ENCODE measurements at places on chromosomes 7 and 10.

DNA sequence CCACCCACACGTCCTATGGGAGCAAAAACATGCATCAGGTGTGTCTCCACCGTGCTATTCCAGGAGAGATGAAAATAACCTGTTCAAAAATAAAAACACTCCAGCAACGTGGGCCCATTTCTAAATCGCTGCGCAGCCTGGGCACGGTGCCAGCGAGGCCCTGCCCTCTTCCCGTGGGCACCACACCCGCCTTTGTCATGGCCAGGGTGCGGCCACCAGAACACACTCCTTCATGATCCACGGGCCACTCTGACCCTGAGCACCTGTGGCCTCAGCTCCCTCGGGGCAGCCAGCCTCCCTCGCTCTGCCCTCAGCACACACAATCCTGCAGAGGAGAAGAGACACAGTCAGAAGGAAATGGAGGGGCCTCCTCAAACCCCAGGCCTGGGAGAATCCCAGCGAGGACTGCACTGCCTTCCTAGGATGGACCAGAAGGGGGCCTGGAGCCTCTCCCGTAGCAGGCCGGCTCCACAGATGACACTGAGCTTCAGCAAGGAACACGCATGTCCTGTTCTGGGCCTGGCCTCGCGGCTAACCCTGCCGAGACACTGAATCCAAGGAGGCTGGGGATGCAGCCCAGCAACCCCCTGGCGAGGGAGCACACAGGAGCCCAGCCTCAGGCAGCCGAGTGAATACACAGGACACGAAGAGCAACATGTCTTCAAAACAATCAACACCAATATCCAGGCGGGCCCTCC lies 169.0 kb downstream of the MAD1L1 start:
- DNase-seq: no peak

GRCh38 chr10:60731134-60731885 lies 47.0 kb upstream of the CDK1 start:
- DNase-seq: peak; percentile 8

DNA sequence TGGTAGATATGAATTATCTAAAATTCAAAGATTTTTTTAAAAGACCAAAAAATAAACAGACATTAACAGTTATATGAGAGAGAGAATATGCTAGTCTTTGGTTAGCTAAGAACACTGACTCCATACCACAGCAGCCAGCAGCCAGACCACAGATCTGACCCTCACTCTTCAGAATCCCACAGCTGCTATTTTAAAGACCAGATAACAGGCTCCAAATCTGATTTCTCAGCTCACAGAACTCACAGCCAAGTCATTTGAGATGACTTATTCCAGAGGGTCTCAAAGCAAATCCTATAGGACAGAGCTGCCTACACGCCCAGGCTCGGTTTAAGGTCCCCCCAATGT lies 20.4 kb downstream of the NUDCD3 start:
- DNase-seq: no peak

- no peak for DNase-seq
Observed at GRCh38 chr10:91487911-91488582, 77.9 kb downstream of the HECTD2 start.

GRCh38 chr10:35059481-35059880 lies 30.7 kb downstream of the CUL2 start:
- DNase-seq: no peak

DNA sequence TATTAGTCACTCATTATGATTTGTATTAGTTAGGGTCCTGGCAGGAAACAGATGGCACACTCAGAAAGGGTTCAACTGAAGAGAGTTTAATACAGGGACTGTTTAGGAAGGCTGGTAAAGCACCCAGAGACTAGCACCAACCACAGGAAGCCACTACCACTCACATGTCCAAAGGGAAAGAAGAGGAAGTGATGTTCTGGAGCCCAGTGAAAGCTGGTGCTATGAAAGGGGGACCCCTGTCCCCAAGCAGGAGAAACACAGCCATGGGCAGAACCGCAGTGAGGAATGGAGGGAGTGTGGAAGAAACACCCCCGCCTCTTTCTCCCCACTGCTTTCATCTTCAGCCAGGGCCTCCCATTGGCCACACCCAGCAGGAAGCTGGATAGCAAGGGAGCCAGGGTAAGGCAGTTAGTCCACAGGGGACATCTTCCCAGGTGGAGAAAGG lies 3.2 kb upstream of the VSIR start:
- DNase-seq: peak; percentile 73

GRCh38 chr10:126576336-126576735 lies 94.2 kb downstream of the C10orf90 start:
- DNase-seq: no peak

- DNase-seq: no peak
Observed at GRCh38 chr10:113086282-113086681, 136.2 kb downstream of the TCF7L2 start.

GRCh38 chr7:123573341-123573740 lies 15.7 kb upstream of the NDUFA5 start:
- no peak for DNase-seq

- DNase-seq: no peak
Observed at GRCh38 chr7:52085610-52086009, 769.0 kb upstream of the COBL start.

DNA sequence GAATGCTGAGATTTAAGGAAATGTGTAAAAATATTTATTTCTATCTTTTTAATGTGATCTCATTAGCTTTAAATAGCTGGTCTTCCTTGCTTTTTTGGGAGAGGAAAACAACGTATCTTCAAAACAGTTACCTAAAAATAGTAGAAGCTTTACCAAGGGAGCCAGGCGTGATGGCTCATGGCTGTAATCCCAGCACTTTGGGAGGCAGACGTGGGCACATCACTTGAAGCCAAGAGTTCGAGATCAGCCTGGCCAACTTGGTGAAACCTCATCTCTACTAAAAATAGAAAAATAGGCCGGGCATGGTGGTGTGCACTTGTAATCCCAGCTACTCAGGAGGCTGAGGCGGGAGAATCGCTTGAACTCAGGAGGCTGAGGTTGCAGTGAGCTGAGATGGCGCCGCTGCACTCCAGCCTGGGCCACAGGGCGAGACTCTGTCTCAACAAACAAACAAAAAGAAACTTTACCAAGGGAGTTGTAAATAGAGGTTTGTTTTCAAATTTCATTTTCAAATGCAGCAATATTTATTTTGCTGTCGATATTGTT lies 48.4 kb upstream of the ITGB1 start:
- DNase-seq: no peak

- peak; percentile 86 for DNase-seq
Observed at GRCh38 chr7:100373261-100373831, at the start of gene PILRA. TSS of gene PILRA (plus strand) at chr7:100373487. CDS start at chr7:100373657, 170 bp downstream.

DNA sequence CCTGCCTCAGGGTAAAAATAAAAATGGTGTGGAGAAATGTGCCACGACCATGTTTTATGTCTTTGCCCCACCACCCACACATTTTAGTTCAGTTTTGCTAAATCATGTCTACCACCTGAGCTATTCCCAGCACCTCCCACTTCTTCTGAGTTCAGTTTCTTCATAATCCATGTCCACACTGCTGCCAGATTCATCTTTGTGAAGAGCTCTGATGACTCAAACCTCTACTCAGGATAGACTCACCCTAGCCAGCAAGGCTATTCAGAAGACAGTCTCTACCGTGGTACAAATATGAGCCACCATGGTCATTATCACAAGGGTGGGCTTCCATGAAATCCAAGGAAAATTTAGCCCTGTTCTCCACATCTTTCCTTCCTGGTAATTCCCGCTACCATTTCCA lies 231.1 kb upstream of the PRKCQ start:
- no peak for DNase-seq

GRCh38 chr10:75048669-75049098 lies 62.8 kb upstream of the SAMD8 start:
- peak; percentile 83 for DNase-seq

GRCh38 chr7:18610331-18610948 lies 114.9 kb downstream of the HDAC9 start:
- peak; percentile 26 for DNase-seq

DNA sequence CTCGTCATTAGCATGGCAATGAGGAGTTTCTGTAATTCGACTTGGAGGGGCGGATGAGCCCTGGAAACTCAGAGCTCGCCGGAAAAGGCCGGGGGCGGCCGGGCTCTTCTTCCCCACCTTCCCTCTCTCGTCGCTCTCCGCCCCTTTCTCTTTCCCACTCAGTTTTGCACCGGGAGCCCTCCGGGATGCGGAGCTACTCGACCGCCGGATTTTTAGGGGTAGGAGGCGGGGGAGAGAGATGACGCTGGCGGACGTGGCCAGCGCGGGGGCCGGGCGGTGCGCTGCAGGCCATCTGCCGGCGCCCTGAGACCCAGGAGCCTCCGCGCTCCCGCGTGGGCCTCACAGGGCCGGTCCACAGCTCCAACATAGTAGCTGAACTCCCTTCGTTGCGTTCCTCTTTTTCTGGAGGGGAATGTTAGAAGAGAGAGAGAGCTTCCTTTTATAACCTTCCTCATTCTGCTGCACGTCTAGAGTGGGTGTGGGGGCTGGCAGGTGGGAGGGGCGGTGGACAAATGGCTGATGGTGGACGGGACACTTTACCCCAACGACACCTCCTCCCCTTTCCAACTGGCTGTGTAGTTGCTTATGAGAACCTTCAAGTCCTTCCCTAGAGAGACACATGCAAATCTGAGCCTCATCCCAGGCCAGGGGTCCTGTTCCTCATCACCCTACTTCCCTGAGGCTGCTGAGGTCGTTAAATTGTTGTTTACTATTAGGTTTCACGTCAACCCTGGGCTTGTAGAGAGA lies 1.1 kb upstream of the HOXA1 start:
- peak; percentile 90 for DNase-seq

DNA sequence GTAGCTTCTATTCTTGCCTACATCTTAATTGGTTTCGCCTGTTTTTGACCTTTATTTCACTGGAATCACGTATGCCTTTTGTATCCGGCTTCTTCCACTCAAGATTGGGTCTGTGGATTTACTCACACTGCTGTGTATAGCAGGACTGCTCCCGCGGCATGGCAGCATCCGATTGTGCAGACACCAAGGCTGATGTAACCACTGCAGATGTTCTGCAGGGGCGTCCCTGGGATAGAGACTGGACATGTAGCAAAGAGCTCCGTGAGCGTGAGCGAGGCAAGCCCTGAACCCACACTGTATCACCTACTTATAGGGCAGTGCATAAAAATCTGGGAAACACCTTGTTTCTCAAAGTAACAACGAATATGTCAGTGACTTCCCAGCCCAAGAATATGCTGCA lies 11.4 kb upstream of the IDI2 start:
- DNase-seq: no peak

DNA sequence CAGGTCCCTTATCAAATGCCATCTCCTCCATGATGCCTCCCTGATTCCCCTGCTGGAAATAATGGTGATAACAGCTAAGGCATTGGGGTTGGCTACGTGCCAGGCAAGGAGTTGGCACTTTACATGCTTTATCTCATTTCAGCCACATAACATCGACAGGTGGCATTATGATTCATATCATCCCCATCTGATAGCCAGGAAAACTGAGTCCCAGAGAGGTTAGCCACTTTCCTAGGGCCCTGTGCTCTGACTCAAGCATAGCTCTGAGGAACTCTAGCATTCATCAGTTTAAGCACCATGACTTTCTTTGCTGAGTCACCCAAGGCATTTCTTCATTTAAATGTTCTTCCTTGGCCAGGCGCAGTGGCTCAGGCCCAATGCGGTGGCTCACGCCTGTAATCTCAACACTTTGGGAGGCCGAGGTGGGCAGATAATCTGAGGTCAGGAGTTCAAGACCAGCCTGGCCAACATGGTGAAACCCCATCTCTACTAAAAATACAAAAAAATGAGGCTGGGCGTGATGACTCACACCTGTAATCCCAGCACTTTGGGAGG lies 6.6 kb downstream of the LEP start:
- DNase-seq: peak; percentile 78

DNA sequence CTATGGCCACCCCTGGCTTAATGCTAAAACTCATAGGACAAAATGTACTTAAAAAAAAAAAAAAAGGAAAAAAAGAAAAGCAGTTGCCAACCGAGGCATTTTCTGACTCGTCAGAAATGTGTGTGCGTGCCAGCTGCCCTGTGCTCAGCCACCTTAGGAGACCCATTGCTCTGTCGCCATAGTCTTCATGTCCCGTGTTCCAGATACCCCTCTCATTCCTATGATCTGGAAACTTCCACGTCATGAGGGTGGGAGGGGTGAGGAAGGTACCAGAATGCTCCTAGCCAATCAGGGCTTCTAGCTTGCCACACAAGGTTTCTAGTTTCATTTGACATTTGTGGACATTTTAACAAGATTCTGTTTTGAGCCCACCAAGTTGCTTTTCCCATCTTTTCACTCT lies 212.9 kb downstream of the TCF7L2 start:
- no peak for DNase-seq

DNA sequence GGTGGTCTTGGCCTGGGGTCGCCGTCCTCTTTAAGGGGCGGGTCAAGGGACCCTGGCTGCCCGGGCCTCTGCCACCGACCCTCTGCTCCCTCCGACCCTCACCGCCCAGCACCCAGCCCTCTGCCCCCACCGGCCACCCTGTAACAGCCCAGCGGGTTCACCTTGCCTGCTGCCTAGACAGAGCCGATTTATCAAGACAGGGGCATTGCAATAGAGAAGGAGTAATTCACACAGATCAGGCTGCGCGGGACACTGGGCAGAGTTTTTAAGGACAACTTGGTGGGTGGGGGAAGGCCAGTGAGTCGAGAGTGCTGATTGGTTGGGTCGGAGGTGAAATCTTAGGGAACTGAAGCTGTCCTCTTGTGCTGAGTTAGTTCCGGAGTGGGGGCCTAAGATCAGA lies 779 bp upstream of the ADCK2 start:
- DNase-seq: peak; percentile 62

DNA sequence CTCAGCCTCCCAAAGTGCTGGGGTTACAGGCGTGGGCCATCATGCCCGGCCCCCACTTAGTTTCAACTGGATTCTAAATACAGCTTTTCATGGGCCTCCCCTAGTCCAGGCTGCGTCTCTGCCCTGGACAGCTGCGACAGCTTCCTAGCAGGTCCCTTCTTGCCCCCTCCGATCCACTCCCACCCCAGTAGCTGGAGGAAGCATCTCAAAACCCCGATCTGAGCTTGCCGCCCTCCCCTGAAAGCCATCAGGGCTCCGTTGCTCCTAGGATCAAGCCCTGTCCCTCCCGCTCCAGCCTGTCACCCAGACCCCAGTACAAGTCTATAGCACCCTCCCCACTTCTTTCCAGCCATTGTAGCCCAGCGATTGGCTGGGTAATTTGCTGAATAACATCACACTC lies 64.5 kb downstream of the VWA2 start:
- no peak for DNase-seq

DNA sequence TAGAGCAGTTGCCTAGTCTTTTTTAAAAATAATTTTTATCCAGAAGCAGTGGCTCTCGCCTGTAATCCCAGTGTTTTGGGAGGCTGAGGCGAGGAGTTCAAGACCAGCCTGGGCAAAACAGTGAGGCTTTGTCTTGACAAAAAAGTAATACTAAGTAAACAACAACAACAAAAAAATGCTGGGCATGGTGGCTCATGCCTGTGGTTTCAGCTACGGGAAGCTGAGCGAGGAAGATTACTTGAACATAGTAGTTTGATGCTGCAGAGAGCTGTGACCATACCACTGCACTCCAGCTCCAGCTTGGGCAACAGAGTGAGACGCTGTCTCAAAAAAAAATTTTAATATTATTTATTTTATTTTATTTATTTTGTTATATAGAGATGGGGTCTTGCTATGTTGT lies 31.3 kb upstream of the TPST1 start:
- DNase-seq: no peak
